ENCODE measurements at places on chromosomes 4 and X.
A peak's percentile ranks its signal among the peaks of the same experiment; 100 is the strongest.

DNA sequence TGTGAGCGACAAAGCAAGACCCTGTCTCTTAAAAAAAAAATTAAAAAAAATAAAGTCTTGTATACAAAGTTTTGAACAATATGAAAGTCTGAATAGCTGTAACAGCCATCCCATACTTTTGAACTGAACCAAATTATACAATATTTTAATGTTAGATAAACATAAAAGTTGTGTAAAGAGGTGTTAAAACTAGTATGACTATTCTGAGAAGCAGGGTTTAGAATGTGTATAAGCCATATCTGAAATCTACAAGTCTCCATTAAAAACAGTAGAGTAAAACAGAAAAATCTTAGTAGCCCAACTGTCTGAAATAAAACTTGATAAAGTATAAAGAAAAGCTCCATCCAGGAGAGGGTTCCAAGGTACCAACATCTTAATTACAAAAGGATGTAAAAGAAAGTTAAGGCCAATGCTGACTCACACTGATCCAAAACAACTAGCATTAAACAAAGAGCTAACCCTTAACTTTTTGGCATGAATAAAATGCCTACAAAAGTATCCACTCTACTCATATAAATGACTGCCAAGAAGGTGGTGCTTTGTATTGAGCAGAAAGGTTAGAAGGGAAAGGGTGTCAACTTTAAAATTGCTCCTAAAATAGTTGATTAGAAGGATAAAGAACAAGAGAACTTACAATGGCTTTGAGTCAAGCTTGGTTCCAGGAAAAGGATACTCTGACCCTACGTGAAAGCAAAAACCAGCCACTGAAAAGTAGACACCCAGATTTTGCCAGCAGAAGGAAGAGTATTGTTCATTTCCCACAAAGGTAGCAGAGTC, 18.5 kb downstream of the CNOT6L start:
- no peak for DNase-seq

DNA sequence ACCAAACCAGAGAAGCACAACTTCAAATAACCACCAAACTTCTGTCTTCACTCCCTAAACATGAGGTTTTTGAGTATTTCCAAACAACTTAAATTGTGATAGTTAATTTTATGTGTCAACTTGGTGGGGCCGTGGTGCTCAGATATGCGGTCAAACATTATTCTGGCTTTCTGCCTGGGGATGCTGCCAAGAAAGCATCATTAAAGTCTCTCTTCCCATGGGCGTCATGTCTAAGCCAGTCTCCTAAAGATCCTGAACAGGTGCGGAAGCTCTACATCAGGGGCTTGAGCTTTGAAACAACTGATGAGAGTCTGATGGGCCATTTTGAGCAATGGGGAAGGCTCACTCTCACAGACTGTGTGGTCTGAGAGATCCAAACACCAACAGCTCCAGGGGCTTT, 24.1 kb upstream of the SOD3 start:
- no peak for DNase-seq

DNA sequence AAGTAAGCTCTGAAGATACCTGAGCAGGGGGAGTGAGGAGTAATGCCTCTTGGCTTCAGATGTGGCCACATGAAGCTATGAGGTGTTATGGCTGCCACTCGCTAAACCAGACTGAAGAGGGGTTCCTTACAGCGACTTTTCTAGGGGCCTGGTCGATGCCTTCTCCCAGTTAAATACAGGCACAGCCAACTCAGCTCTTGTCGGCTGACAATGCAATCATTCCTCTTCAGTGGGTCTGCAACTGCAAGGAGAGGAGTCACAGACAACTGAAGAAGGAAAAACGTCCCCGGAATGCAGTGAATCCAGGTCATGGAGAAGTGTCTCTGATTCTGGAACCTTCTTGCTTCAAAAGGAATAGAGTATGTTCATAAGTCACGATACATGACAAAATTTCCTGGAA, 106.4 kb downstream of the RNF150 start:
- DNase-seq: no peak

DNA sequence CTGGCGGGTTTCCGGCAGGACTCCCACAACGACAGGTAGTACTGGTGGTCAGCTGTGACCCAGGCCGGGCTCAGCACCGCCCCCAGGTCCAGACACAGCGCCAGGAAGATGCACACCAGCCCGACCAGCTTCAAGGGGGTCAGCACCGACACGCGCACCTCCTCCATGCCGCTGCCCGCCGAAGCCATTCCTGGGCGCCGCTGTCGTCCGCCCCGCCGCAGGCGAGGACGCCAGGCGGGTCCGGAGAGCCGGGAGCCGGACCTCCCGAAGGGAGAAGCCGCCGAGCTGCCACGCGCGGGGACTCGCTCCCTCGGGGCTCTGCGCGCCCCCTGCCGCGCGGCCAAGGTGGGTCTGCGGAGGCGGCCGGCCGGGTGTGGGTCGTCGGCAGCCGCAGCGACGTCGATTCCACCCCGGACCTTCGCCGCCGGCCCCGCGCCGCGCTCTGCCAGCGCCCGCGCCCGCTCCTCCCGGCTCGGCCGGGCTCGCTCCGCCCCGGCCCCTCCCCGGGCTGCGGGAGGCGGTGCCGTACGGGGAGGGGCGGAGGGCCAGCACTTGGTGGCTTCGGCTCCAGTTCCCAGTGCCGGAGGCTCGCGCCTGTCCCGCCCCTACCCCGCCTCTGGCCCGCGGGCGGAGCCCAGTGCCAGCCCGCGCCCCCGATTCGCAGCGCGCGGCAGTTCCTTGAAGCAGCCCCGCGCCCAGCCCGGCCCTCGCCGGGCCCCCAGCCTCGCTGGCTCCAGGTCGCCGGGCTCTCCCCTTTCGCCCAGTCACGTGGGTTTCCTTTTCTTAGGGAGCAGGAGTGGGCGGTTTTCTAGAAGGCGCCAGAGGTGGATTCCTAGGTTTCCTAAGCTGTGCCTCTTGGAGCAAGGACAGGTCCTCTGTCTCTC, at the start of gene TMEM47:
Gene TMEM47 (minus strand): TSS at position 444 of the 884 bp plus-strand sequence. CDS start 256 bp downstream, at position 188.
- DNase-seq: peak; percentile 27

- no peak for DNase-seq
These were observed 95.4 kb downstream of the NKX6-1 start for GRCh38 chr4:84403656-84404055.

DNA sequence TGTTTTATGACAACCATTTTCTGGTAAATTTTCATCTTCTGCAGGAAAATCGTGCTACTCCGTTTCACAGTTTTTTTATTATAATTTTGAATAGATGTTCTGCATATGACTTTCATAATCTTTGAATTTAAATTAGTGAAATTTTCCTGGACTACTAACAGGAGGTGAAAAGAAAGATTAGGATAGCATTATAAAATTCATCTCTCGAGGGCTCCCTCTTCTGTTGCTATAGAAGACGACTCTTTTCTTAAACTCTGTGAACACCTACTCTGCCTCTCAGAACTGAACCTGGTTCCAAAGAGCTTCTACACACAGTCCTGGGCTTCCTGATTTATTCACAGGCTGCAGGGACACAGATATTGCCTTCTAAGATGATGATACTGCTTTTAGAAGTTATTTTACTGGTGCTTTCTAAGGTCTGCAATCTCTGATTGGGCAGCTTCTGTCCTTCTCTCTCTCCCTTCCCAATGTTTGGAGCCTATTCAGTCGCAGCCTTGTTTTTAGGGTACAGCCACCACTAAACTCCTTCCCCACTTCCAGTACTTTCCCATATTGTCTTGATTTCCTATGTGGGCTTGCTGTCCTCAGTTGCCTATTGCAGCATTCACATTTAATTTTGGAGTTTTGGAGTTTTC, 10.1 kb upstream of the SAP30 start:
- no peak for DNase-seq

DNA sequence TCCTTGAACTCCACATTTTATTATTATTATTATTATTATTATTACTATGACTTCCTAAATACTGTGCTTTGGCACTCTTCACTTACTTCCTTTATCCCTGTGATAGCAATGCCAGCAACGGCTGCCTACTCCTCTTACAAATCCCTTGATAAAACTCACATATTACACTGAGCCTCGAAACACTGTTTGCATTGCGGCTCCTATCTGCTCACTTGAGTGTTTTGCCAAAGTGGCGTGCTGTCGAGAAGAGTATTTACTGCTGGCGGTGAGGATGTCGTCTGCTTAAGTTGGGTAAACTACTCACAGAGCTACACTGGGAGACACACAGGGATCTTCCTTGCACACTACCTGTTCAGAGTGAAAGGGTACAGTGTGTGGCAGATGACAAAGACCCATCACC, 143.4 kb upstream of the VCX3A start:
- peak; percentile 89 for DNase-seq

- no peak for DNase-seq
These were observed 9.5 kb downstream of the TLR1 start for GRCh38 chr4:38795087-38795486.

DNA sequence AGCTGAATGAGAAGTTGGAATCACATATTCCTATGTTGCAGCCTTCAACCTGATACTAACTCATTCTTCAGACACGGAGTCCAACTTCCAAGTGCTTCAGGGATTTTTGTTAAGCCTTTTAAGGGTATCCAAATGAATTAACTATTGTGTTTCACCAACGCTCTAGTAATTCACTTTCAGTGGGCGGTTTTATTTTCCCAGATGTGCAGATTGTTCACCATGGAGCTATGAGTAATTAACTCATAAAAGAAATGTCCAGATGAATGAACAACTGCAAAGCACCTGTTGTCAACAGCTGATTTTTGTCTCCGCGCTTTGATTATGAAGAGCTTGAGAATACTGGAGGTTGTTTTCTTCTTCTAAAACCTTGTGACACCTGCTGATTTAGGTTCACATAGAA, 187.6 kb downstream of the CBR4 start:
- DNase-seq: no peak

GRCh38 chr4:107718351-107718965, 1.6 kb downstream of the PAPSS1 start:
- DNase-seq: no peak

DNA sequence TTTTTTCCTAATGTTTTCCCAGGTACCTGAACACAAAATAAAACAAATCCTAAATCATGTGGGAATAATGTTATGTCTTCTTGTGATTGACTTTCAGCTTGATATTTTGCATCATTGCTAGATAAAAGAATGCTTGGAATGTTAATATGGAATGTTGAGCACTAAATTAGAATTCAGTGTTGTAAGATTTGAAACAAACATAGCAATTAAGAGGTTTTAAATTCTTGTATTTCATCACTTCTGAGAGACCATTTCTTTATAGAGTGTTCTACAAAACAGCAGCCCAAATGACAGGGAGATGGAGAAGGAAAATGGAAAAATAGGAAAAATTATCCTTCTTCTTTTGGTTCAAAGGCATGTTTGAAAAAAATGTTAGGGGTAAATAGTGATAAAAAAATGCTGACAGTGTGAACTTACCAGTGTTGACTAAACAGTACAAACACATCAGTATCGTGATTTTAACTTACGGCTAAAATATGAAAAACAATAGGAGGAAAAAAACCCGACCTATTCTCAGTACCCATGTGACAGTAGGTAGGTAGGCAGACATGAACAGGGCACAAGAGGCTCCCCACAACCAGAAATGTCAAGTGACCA, 102.6 kb upstream of the PDE5A start:
- no peak for DNase-seq

- peak; percentile 92 for DNase-seq
These were observed 391.5 kb downstream of the UBE2NL start for GRCh38 chrX:144275367-144275766.

DNA sequence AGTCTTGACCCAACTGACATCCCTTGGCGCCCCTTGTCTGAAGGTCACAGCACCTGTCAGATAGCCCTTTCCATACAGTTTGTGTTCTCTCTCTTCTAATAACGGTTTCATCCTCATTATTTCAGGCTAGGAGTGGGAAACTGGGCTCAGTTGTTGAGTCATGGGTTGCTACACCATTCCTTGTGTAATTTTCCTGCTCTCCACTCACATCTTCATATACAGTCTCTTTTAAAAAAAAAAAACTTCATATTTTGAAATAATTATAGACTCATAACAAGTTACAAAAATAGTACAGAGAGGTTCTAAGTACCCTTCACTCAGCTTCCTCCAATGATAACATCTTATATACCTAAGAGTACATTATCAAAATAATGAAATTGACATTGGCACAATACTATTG, 60.2 kb upstream of the GRPR start:
- no peak for DNase-seq

- DNase-seq: no peak
These were observed 37.1 kb downstream of the BRCC3 start for GRCh38 chrX:155108427-155108826.

- DNase-seq: no peak
These were observed 79.5 kb downstream of the FAM184B start for GRCh38 chr4:17701882-17702281.

GRCh38 chr4:101197350-101197749, 150.0 kb downstream of the PPP3CA start:
- DNase-seq: no peak

GRCh38 chr4:111542056-111542455, 603.2 kb upstream of the FAM241A start:
- no peak for DNase-seq

- no peak for DNase-seq
These were observed 215.2 kb upstream of the PSAPL1 start for GRCh38 chr4:7649741-7650531.

- DNase-seq: no peak
These were observed 232.5 kb upstream of the INTU start for GRCh38 chr4:127400276-127400675.

Data from NCI-H1092 (cell line).